ENCODE measurements at places on chromosomes 11 and 22. TPM values are rescaled to one million over a fixed set of nuclear protein-coding genes. Genes with fewer than 3 reads are reported as not detected.

ZBTB44 gene
- total RNA-seq = 88.1 TPM

RAB3IL1 gene
- total RNA-seq = 4.4 TPM

NFRKB gene
- 19.8 TPM for total RNA-seq

USH1C gene
- total RNA-seq = 0.92 TPM

TAF6L gene
- total RNA-seq = 11.3 TPM

CCDC188 gene
- total RNA-seq = 1.2 TPM

LIN7C gene
- 366 TPM for total RNA-seq

CRYBA4 gene
- not detected for total RNA-seq

MMP12 gene
- not detected for total RNA-seq

SMTNL1 gene
- not detected for total RNA-seq

SLC7A4 gene
- total RNA-seq = 6.7 TPM

TEX12 gene
- total RNA-seq = 1.8 TPM

HSPB2 gene
- 0.92 TPM for total RNA-seq

Data from diencephalon (tissue), 1 donor.